Calu3 (cell line): ENCODE measurements at places on chromosomes 5 and 9.

DNA sequence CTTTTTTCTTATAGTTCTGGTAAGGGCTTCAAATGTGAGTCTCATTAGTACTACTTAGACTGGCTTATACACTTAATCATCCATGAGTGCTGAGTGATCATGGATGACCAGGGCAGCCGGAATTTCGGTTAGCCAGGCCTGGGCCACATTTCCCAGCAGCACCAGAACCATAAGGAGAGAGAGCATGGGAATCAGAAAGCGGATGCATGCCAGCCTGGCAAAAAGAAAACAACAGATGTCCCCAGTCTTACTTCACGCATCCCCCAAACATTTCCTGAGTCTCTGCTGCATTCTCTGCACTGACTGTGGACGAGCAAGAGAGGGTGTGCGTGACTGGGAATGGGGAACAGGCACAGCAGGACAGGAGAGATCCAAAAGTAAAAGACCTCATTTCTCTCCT, 371.1 kb upstream of the ZNF608 start:
- no peaks in the 10 kb centered on the region for H3K27me3 ChIP-seq
- no peak overlapping the region for H3K4me3 ChIP-seq
- H3K4me1 ChIP-seq: no peaks in the 10 kb centered on the region
- no peak for DNase-seq

GRCh38 chr5:62538017-62538942, 40.3 kb upstream of the LRRC70 start:
- H3K4me1 ChIP-seq: no peaks in the 10 kb centered on the region
- H3K27ac ChIP-seq: no peak overlapping the region
- peaks cover 6% of the 10 kb centered on the region for H3K36me3 ChIP-seq
- DNase-seq: no peak
- H3K4me3 ChIP-seq: no peak overlapping the region
- H3K27me3 ChIP-seq: no peaks in the 10 kb centered on the region

GRCh38 chr5:94693043-94693822, 74.8 kb downstream of the SLF1 start:
- no peak overlapping the region for H3K27ac ChIP-seq
- no peak overlapping the region for H3K4me3 ChIP-seq
- H3K4me1 ChIP-seq: no peaks in the 10 kb centered on the region
- no peaks in the 10 kb centered on the region for H3K27me3 ChIP-seq
- no peaks in the 10 kb centered on the region for H3K36me3 ChIP-seq

- DNase-seq: no peak
- H3K36me3 ChIP-seq: no peaks in the 10 kb centered on the region
- no peak overlapping the region for H3K4me3 ChIP-seq
- H3K27ac ChIP-seq: no peak overlapping the region
Measured at GRCh38 chr5:141716009-141716408, 34.0 kb upstream of the ARAP3 start.

- no peaks in the 10 kb centered on the region for H3K36me3 ChIP-seq
- DNase-seq: no peak
- H3K4me3 ChIP-seq: peak overlapping the region; percentile 40
Measured at GRCh38 chr5:52864371-52864770, 76.7 kb downstream of the ITGA1 start.

GRCh38 chr5:126365446-126366198, 57.6 kb upstream of the GRAMD2B start:
- no peaks in the 10 kb centered on the region for H3K27me3 ChIP-seq
- H3K4me1 ChIP-seq: peaks cover 64% of the 10 kb centered on the region
- H3K36me3 ChIP-seq: no peaks in the 10 kb centered on the region
- no peak for DNase-seq

DNA sequence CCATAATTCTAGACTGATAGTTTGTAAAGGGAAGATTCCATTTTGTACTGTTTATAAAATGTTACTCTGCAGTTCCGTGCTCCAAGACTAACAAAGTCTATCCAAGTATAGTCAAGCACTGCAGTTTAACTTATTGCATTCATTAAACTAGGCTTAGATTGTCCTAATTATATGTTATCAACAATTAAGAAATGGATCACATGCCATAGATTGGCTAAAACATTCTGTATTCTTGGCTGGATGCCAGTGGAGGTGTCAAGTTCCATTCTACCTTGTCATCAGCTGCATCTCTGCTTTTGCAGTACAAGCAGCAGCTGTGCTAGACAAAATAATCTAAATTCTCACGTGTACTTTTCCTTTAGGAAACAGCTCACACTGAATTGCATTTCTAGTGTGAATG, 69.4 kb upstream of the MEF2C start:
- peak; percentile 37 for DNase-seq
- no peaks in the 10 kb centered on the region for H3K4me1 ChIP-seq
- no peak overlapping the region for H3K27ac ChIP-seq
- H3K27me3 ChIP-seq: no peaks in the 10 kb centered on the region

GRCh38 chr5:128021411-128021810, 62.2 kb upstream of the SLC12A2 start:
- H3K27me3 ChIP-seq: no peaks in the 10 kb centered on the region
- no peak overlapping the region for H3K4me3 ChIP-seq
- H3K36me3 ChIP-seq: peaks cover 13% of the 10 kb centered on the region
- peaks cover 9% of the 10 kb centered on the region for H3K4me1 ChIP-seq

DNA sequence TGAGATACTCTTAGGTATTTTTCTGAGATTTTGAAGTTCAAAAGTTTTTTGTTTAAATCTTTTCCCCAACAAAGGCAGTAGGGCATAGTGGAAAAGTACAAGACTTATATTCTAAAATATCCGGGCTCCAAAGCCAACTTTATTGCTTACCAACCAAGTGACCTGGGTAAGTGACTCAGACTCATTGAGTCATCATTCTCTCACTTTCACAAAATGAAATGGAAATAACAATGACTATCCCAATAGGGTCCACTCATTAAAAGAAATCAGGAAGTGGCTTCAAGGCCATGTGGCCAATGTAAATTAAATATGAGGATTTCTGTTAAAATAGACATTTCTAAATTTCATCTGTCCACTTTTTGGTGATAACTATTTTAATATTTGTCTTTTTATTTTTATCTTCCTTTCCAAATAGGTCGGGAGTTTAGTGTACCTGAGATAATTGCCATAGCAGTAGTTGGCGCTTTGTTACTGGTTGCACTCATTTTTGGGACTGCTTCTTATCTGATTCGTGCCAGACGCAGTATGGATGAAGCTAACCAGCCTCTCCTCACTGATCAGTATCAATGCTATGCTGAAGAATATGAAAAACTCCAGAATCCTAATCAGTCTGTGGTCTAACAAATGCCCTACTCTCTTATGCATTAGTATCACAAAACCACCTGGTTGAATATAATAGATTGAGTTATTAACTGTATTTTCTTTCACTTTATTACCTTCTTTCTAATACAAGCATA, 15.5 kb downstream of the TYRP1 start:
- no peaks in the 10 kb centered on the region for H3K27me3 ChIP-seq
- no peaks in the 10 kb centered on the region for H3K36me3 ChIP-seq
- H3K4me1 ChIP-seq: peaks cover 27% of the 10 kb centered on the region
- H3K27ac ChIP-seq: peak overlapping the region; percentile 70
- no peak overlapping the region for H3K4me3 ChIP-seq
